ENCODE measurements at places on chromosomes 16 and 17. TPM values are rescaled to one million over a fixed set of nuclear protein-coding genes. Genes with fewer than 3 reads are reported as not detected.

The CRLF3 gene
- polyA plus RNA-seq: 118 TPM

The KRTAP3-1 gene
- polyA plus RNA-seq: not detected

The ERN2 gene
- not detected for polyA plus RNA-seq

The GRAPL gene
- 3.5 TPM for polyA plus RNA-seq

The SLC35G3 gene
- polyA plus RNA-seq: not detected

The C16orf46 gene
- 0.45 TPM for polyA plus RNA-seq

The GRB7 gene
- polyA plus RNA-seq: 0.23 TPM

The CCL3 gene
- 36.8 TPM for polyA plus RNA-seq

The OR4D1 gene
- polyA plus RNA-seq: not detected

The ACD gene
- polyA plus RNA-seq: 31.3 TPM

The RASL10B gene
- not detected for polyA plus RNA-seq

The GCGR gene
- not detected for polyA plus RNA-seq

The CDH8 gene
- polyA plus RNA-seq: not detected

The WNT9B gene
- not detected for polyA plus RNA-seq

The HSD17B1 gene
- 0.55 TPM for polyA plus RNA-seq

The VMP1 gene
- 44.1 TPM for polyA plus RNA-seq

The HS3ST2 gene
- not detected for polyA plus RNA-seq

The SEPHS2 gene
- polyA plus RNA-seq: 45.7 TPM

The POLG2 gene
- polyA plus RNA-seq: 9.1 TPM

The ASIC2 gene
- polyA plus RNA-seq: not detected

The SLC47A1 gene
- polyA plus RNA-seq: not detected

The MT4 gene
- polyA plus RNA-seq: not detected

The ZNF830 gene
- 29.2 TPM for polyA plus RNA-seq

The FNDC8 gene
- polyA plus RNA-seq: not detected

The SLFN14 gene
- polyA plus RNA-seq: 0.09 TPM

The IRF8 gene
- polyA plus RNA-seq: 646 TPM

The CXCL16 gene
- 12.2 TPM for polyA plus RNA-seq

The TMEM256 gene
- 73.4 TPM for polyA plus RNA-seq

The CCDC144A gene
- not detected for polyA plus RNA-seq

The ZNF205 gene
- not detected for polyA plus RNA-seq

The SULT1A2 gene
- polyA plus RNA-seq: not detected

The NUP88 gene
- 296 TPM for polyA plus RNA-seq

The NOTUM gene
- not detected for polyA plus RNA-seq

The PSMD7 gene
- 86.8 TPM for polyA plus RNA-seq

The CARHSP1 gene
- 37.0 TPM for polyA plus RNA-seq

The SLFN12L gene
- polyA plus RNA-seq: 0.09 TPM

The RTN4RL1 gene
- not detected for polyA plus RNA-seq

The AIPL1 gene
- polyA plus RNA-seq: not detected

Measured in naive B cell (primary cell).